Activated CD4-positive, CD25-positive, alpha-beta regulatory T cell treated with anti-CD3 and anti-CD28 coated beads, Interleukin-2, amount 50 U/mL, for 16 hours (primary cell): ENCODE measurements at places on chromosomes 1 and 21.

DNA sequence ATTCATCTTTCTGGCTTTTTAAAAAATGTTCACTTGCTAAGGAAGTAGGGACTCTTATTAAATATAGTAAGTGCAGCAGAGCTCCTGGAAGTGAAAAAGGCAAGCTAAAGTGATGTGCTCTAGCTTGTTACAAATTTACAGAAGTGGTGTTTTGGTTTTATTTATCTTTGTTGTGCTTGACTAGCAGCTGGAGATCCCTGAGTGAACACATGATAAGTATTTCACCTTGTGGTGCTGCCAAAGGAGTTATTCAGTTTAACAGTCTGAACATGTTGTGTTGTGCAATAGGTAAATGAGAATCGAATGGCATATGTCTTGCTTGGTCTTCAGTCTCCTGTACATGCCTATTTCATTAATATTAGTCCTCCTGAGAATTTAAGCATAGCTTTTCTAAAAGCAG is 315.7 kb downstream of the TPR start:
- no peak for DNase-seq

DNA sequence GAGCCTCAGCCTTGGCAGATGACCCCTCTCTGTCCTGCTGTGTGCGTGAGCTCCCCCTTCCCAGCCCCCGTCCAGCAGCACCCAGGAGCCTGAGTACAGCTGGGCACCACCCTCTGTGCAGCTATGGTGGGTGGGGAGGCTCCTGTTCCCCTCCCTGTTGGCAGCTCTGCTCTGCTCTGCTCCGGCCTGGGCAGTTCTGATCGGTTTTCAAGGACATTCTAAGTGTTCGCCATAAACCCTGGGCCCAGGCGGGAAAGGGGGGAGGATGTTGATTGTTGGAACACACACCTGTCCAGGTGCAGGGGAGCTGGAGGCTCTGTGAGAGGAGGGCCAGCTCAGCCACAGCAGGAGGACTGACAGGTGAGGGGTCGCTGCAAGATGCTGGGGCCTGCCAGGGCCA is at the start of gene CLCNKB:
Gene CLCNKB (plus strand): TSS at position 262 of the 400 bp plus-strand sequence. CDS start 711 bp downstream, outside the sequence.
- no peak for DNase-seq

GRCh38 chr1:240831191-240831631 is 219.3 kb upstream of the GREM2 start:
- no peak for DNase-seq

- no peak for DNase-seq
Observed at GRCh38 chr1:203649999-203650836, 23.6 kb downstream of the ATP2B4 start.

DNA sequence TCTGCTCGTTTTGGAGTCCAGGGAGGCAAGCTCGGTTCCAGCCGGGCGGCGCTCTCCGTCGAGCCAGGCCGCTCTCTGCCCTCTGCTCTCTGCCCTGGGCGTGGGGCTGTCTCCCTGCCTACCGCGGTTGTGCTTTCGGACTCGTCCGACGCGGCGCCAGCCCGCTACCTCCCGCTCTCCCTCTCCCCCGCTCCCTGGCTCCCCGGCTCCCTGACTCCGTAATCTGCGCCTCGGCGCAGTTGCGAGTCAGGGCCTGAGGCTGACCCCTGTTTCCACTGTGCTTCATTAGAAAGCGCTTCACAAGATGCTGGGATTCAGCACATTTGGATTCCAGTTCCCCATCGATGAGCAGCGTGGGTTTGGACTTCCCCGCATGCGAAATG is 2.2 kb downstream of the SOX13 start:
- DNase-seq: no peak

- no peak for DNase-seq
Observed at GRCh38 chr1:154943649-154944400, 7.3 kb upstream of the PMVK start.

DNA sequence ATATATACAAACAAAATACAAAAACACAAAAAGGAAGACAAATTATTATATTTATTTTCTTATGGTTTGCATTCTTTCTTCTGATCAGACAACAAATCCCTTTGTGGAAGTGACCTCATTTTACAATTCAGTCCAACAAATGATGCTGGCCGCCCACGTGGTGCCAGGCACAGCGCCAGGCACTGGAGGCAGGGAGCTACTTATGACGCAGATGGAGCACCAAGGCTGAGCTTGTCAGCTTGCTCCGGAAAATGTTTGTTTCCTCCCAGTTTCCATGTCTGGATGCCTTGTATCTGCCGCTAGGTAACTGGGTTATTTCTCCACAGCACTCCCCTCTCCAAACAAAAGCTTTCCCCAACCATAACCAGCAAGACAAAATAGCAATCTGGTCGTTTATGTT is 30.7 kb upstream of the CD34 start:
- no peak for DNase-seq

DNA sequence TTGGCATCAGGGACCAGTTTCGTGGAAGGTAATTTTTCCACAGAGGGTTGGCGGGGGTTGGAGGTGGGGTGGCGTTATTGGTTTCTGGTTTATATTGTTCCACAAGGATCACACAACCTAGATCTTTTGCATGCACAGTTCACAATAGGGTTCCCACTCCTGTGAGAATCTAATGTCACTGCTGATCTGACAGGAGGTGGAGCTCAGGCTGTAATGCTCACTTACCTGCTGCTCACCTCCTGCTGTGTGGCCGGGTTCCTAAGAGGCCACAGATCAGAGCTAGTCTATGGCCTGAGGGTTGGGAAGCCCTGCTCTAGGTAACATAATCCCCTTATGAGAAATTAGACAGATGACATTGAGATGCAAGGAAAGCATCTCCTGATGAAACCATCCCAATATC is 12.6 kb downstream of the GBP5 start:
- no peak for DNase-seq
